Fibroblast of villous mesenchyme (primary cell): ENCODE measurements at places on chromosomes 5 and 9. TPM values are rescaled to one million over a fixed set of nuclear protein-coding genes. Genes with fewer than 3 reads are reported as not detected.

DNA sequence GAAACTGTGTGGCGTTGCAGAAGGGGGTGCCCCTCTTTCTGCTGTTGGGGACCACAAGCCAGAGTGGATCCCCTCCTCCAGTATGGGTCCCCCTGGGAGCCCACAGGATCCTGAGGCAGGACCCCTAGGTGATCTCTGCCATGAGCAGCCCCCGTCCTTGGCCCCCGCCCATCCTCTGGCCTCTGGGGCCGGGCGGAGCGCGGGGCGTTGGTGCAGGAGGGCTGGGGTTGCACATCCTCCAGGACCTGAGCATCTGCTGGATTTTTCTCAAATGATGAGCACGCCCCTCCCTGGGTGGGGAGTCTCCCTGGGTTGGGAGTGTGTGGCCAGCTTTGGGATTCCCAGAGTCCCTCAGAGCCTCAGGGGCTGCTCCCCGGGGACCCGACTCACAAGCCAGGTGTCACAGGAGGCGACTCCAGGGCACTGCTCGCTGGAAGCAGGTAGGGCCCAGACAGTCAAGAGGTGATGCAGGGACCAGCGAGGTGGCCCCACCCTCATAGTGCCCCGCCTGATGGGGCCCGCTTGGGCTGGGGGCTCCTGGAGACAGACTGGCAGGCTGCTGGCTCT is 26.7 kb upstream of the UBAC1 start:
- no peak for DNase-seq

The NMUR2 gene
- not detected in 2 replicates for total RNA-seq

DNA sequence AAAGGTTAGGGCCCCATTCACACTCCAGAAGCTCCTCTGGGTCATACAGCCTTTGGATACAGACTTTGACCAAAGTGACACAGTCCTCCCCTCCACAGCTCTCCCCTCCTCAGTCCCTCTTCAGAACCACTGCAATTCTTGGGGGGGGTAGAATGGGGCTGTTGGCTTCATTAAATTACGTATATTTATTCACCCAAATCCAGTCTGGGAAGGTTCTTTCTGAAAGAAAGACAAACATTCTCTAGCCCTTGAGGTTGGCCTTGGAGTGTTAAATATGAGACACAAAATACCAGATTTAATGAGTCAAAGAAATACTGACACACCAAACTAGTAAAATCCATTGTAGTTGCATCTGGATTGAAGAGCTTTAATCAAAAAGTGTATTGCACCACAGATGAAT is 16.1 kb downstream of the ARPC5L start:
- no peak for DNase-seq

The CNTNAP3 gene
- total RNA-seq = 0.64 TPM in 1 of 2 replicates, not detected in the other

The ADAMTS2 gene
- 30.2 and 44.5 TPM in 2 replicates for total RNA-seq

The NUTM2G gene
- not detected in 2 replicates for total RNA-seq

GRCh38 chr5:135747824-135748223 is 86.6 kb upstream of the SLC25A48 start:
- DNase-seq = no peak

DNA sequence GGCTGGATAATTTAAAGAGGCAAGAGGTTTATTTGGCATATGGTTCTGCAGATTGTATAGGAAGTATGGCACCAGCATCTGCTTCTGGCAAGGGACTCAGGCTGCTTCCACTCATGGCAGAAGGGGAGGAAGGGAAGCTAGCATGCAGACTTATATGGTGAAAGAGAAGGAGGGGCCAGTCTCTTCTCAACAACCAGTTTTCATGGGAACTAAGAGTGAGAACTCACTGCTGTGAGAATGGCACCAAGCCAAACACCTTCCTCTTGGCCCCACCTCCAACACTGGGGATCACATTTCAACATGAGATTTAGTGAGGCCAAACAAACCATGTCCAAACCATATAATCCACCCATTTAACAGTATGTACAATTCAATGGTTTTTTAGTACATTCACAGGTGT is 113.3 kb upstream of the SHB start:
- no peak for DNase-seq

- DNase-seq = no peak
Measured at GRCh38 chr5:147245381-147246165, 10.7 kb downstream of the STK32A start.

The BHMT gene
- under 0.01 and 0.86 TPM in 2 replicates for total RNA-seq

GRCh38 chr9:73006986-73007385 is 54.1 kb upstream of the ALDH1A1 start:
- DNase-seq = no peak

DNA sequence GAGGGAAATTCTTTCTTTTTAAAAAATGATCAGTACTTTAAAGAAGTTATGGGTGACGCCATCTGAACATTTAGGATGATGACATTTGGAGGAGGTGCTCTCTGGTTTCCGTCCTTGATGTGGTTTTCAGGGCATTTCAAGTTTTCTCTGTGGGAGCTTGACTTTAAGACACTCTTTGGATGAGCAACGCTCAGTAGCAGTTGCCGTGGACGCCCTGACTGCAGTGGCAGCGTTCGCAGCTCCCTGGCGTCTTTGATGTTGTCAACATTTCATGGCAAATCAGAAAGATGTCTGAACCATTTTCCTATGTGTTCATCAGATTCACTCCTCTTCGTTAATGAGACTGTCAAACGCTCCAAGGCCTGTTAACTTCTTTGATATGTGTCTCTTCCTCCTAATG is 86.1 kb downstream of the ZNF354C start:
- DNase-seq = no peak

DNA sequence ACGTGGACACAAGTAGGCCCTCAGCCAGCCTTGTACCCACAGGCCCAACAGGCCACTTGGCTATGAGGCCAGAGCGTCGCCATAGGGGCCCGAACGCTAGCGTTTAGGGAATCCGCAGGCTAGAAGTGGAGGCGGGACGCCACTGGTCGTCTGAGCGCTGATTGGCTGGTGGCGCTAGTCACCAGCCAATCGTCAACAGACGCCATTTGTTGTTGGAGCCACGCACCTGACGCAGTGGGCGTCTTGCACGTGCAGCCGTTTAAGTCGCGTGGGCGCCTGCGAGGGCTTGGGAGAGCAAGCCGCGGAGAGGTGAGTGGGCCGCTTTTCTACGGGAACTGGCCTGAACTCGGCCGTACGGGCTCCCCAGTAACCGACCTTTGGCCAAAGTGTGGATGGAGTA is at the start of gene DDX4:
TSS of gene DDX4 (plus strand) at position 269 of the 400 bp plus-strand sequence. CDS start 903 bp downstream, outside the sequence.
- DNase-seq = no peak

The SCGB3A2 gene
- total RNA-seq = not detected in 2 replicates

The NPR2 gene
- 16.4 and 19.9 TPM in 2 replicates for total RNA-seq

The LRRTM2 gene
- under 0.01 and 0.32 TPM in 2 replicates for total RNA-seq

DNA sequence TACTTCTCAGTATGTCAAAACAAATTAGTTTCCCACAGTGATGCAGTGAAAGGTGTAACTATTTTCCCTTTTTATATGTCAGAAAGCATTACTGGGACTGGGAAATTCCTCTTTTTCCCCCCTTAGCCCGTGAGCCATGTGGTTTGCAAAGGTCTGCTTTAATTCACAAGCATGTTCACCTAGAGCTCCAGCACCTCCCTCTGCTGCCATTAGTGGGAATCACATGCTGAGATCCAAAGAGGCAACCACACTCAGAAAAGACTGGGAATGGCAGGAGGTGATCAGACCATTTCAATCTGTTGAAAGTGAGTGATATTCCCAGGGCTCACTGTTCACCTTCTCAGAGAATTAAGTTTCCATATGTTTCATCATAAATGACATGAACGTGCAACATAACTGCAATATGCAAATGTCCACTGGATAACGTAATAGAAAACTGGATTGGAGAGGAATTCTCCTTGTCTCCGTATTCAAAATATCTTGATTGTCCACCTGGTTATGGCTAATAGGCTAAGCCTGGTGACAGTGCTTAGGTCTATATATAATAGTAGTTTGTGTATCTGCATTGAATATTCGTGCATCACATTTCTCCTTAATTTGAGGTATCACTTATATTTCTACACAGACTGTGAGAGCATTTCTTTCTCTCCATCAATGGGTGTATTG is 703.5 kb upstream of the WWC1 start:
- peak; percentile 22 for DNase-seq

GRCh38 chr5:158162026-158162425 is 303.1 kb upstream of the CLINT1 start:
- DNase-seq = no peak

DNA sequence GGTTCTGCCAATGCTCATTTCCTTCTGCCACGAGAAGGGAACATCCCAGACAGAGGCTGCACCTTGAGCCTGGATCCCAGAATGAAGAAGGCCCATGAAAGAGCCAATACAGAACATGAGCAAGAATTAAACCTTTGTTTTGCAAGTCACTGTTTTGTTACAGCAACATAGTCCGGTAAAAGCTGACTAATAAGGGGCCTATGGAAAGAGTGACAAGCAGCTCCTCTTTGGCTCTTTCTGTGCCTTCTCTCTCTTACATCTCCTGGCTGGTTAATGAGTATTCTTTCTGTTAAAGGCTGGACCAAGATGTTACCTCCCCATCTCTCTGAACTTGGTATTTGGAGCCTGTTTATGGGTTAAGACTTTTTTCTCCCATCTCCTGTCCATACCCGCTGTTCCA is 10.8 kb downstream of the GFRA3 start:
- no peak for DNase-seq

DNA sequence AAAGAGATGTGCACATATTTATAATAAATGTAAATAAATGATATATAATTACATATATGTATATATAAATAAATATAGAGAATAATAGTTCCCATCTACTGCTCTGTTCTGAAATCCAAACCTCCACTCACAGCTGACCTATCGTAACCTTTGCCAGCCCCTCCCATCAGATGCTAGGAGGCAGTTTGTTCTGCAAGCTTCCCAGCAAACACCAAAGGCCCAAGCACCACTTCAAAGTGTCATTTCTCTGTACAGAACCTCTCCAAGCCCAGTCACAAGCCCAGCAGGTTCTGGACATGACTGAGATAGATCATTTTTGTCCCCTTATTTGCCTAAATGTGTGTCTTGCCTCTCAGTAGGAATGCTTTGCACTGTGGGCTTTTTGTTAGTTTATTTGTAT is 62.4 kb downstream of the MFAP3 start:
- no peak for DNase-seq

- DNase-seq = no peak
Measured at GRCh38 chr9:15333376-15333881, 26.4 kb upstream of the TTC39B start.

DNA sequence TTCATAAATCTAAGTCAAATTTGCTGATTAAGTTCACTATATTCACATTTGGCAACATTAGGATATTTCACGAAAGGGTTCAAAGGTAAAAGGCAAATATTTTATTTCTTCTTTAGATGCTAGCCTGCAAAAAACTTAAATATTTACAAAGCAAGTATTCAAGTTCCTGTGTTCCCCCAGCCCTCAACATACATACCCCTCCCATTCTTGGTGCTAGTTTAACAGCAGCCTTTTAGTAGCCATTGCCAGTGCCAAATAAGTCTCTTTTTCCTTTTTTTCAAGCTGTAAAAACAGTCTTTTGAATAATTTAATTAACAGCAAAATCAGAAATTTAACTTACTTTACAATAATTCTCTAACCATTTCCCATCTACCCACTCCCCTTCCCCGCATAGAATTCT is 288.5 kb upstream of the TMEM161B start:
- DNase-seq = no peak

DNA sequence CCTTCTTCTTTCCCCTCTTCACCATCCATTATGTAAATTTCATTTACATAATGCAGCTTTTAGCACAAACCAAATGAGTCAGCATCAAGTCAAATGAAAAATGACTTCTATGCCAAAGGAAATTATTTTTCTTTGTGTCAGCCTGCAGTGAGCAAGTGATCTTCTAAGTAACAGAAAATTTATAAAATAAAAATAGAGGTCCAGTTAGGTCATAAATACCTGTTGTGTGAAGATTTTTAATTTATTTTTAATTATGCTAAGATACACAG is 16.7 kb upstream of the THG1L start:
- no peak for DNase-seq

DNA sequence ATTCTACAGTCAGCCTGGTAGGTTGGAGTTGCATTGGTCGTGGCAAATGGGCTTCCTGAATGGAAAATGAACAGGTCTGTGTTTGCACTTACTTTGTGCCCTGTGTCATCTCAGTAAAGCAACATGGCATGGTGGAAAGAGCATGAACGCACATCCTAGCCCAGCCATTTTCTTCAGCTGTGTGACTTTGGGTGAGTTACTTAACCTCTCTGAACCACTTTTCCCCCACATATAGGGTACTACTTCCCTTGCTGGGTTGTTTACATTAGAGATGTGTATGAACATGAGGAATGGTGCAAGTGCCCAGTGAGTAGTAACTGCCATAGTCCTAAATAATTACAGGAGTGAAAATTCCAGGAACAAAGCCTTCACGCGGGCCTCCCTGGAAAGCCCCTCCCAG is 83.6 kb downstream of the MVB12B start:
- DNase-seq = no peak

DNA sequence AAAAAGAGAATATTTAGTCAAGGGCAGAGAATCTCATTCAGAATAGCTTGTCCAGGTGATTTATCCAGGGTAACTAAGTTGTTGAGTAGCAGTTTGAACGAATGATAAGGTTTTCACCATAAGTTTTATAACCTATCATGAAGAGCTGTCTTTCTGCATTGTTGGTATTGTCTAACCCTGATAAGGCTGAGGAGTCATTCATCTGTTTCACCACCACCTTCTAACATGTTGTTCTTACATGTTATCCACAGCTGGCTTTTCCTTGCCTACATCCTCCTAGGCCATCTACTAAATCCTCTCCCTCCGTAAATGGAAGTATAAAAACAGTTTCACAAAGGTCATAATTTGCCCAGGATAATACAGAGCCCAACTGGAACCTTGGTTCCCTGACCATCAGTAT is 24.1 kb downstream of the ZNF462 start:
- no peak for DNase-seq

- DNase-seq = no peak
Measured at GRCh38 chr5:17259630-17260257, 42.3 kb downstream of the BASP1 start.

GRCh38 chr5:166991601-166992000 is 1299.8 kb upstream of the WWC1 start:
- DNase-seq = no peak

DNA sequence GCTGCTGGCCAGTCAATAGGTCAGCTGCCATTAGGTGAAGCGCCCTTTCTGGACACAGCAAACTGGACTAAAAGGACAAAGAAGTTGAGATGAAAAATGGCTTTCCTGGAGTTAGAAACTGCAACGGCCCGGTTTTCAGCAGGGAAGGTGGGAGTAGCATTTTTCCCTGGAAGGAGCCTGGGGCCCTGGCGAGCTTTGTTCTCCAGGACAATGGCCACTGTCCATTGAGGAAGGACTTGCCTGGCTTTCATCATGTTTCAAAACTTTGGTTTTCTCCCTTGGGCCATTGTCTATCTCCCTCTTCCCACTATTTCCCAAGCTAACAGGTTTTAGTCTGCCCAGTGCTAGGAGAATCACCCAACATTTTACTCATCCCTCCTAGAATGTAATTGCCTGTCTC is 56.2 kb downstream of the MOCS2 start:
- DNase-seq = no peak

The SCAMP1 gene
- total RNA-seq = 38.0 and 61.7 TPM in 2 replicates

- no peak for DNase-seq
Measured at GRCh38 chr5:88426441-88426840, 157.8 kb upstream of the TMEM161B start.
